ENCODE measurements at places on chromosomes 13 and 19.

GRCh38 chr13:75391432-75392100 is 90.4 kb downstream of the TBC1D4 start:
- no peak for DNase-seq

DNA sequence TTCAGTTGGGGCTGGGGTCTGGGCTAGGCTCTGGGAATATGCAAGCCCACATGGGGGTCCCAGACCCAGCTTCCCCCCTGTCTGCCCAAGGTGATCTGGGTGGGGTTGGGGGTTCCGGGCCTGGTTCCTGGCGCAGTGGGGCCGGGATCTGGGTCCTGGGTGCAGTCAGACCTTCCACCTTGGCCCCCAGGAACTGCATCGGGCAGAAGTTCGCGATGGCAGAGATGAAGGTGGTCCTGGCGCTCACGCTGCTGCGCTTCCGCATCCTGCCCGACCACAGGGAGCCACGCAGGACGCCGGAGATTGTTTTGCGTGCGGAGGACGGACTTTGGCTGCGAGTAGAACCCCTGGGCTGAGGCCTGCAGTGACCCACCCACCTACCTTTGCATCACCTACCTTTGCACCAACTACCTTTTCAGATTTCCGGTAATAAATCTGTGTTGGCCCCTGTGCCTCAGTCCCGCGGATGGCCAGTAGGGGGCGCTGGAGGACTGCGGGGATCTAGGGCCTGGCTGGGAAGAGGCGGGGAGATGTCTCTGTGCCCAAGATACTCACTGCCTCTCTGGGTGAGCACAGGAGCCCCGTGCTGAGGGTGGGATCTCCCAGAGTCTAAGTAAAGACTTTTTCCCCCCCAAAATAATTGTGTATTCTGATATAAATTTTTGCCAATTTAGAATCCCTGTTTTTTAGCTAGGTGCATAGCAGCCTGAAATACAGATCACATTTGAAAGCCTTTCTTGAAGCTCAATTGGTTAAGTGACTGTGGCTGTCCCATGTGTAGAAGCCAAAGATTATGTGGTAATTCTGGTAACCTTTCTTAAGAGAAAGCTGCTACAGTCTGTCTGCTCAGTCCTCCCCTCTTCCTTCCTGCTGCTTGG is 11.5 kb upstream of the CYP4F3 start:
- DNase-seq: no peak

DNA sequence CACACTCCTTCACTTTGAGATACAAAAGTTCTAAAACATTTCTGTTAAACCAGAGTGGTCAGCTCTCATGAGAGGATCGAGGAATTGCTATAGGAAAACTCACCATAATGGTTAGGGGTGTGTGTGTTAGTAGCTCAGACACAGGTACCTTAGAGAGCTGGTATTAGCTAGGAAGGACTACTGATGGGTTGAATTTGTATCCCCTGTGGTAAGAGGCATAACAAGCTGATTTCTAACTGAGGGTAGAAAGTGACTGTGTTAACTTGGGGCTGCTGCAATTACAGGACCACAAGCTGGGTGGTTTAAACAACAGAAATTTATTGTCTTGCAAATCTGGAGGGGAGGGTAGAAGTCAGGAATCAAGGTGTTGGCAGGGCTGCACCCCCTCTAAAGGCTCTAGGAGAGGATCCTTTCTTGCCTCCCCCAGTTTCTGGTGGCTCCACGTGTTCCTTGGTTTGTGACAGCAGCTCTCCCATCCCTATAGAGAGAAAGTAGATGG is 17.4 kb downstream of the LEUTX start:
- no peak for DNase-seq

- DNase-seq: no peak
Observed at GRCh38 chr19:10538204-10538983, 5.3 kb upstream of the ATG4D start.

GRCh38 chr13:93238711-93239110 is 12.1 kb downstream of the GPC6 start:
- DNase-seq: no peak

DNA sequence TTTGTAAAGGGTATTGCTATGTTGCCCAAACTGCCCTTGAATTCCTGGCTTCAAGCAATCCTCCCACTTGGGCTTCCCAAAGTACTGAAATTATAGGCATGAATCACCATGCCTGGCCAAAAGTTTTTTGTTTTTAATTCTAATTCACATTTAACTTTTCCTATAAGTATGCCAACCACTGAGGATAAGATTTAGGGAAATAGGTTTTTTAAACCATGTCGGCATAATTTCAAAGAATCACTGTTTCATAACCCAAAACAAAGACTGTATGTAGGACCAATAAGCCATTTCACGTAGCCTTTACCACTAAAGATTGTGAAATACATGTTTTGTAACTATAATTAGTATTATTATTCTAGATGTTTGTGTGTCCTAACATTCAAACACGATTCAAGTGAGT is 8.2 kb downstream of the ZDHHC20 start:
- DNase-seq: no peak

DNA sequence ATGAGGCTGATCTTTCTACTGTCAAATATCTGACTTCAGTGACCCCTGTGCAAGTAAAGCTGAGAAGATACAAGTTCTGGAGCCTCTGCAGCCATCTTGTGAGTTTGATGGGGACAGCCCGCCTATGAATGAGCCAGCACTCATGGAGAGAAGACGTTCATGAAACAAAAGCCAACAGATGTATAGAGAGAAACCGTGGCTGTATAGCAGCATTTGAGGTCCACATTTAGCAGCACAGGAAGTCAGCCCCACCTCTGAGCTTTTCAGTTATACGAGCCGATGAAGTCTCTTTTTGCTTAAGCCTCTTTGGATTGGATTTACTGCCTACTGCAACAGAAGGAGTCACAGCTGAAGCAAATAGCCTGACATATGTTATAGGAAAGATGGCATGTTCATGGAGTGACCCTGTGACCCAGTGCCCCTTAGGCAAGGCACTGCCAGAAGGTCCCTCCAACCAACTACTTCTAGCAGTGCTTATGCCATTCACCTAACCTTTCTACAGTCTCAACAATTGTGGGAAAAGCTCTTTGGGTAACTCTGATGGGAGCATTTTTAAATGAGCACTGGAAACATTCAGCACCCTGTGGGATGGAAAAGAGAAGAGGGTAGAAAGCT is 3.5 kb upstream of the DLEU7 start:
- no peak for DNase-seq

- peak; percentile 91 for DNase-seq
Observed at GRCh38 chr19:28313633-28314032, 899.3 kb downstream of the UQCRFS1 start.

GRCh38 chr19:15400521-15401396 is 18.0 kb downstream of the AKAP8L start:
- no peak for DNase-seq

GRCh38 chr13:111232191-111232590 is 88.3 kb upstream of the TEX29 start:
- DNase-seq: no peak

GRCh38 chr13:33933810-33934209 is 115.9 kb downstream of the RFC3 start:
- no peak for DNase-seq
